ENCODE measurements at places on chromosomes 5 and 9. TPM values are rescaled to one million over a fixed set of nuclear protein-coding genes. Genes with fewer than 3 reads are reported as not detected.

DNA sequence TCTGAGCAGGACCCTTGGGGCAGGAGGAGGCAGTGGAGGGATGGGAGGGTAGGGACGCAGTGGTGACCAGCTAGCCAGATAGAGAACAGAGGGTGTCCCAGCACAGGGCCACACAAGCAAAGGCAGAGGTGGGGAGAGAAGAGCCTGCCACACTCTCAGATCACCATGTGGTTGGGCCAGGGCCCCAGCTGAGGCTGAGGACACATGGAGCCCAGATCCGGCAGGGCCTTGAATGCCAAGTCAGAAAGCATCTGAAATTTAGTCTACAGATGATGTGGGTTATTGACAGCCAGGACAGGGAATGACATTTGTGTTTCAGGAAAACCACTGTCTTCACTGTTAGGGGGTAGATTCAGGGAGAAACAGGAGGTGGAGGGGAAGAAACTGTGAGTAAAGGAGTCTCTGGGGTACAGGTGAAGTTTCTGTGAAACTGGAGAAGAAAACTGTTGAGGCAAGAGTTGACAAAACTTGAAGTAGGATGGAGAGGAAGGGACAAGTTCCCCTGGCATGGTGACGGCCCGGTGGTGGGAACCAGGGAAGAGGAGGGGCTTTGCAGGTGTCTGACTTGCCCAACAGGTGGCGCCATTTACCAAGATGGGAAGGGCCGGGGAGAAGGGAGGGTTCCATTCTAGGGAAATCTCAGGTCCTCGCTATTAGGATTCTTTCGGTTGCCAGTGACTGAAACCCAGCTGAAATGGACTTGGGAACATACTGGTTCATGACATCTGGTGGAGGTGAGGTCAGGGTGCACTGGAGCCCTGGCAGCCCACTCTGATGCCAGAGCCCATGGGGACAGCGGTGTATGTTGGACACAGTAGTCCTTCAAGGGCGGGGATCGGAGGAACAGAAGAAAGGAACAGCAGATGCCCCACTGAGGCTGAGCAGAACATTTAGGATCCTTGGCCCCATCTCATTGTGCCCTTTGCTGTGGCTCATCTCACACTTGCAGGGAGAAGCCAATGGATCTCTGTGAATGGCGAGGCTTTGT, 100.1 kb downstream of the KCNIP1 start:
- no peaks in the 10 kb centered on the region for H3K27me3 ChIP-seq
- no peaks in the 10 kb centered on the region for H3K36me3 ChIP-seq
- peaks cover 7% of the 10 kb centered on the region for H3K4me1 ChIP-seq
- DNase-seq: peak; percentile 82

- no peaks in the 10 kb centered on the region for H3K27me3 ChIP-seq
- no peak overlapping the region for H3K4me3 ChIP-seq
- peaks cover 5% of the 10 kb centered on the region for H3K36me3 ChIP-seq
Measured at GRCh38 chr9:20373263-20373662, 249.0 kb downstream of the MLLT3 start.

The SHISAL2B gene
- total RNA-seq: 1.4 TPM

The F12 gene
- 1.4 TPM for total RNA-seq
